ENCODE measurements at places on chromosomes 5 and 9.

DNA sequence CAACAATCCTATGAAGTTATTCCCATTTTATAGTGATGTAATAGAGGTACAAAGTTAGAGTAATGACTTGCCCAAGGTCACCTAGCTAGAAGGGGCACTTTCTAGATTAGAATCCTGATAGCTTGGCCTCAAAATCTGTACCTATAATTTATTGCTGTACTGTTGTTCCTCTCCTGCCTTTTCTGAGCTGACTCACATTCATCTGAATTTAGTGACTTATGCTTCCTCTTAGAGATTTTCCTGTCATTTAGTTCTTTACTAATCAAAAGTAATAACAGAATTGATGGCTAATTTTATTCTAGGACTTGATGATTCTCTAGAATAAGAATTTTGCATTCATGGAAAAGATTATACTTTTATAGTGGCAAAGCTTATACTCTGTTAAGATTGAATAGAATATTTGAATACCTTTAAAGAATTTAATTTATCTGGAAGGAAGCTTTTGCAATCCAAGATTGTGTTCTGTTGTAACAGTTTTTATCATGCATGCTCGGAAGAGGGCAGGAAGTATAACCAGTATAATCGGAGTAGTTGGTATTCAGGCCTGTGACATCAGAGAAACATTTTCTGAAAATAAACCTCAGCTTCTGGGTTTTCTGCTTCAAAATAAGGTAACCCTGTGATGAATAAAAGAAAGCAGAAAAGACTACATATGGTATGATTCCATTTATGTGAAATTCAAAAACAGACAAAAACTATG is 21.3 kb downstream of the CYSTM1 start:
- DNase-seq = no peak

- no peak for DNase-seq
These were observed 93.8 kb downstream of the TMEM215 start for GRCh38 chr9:32877103-32877502.

DNA sequence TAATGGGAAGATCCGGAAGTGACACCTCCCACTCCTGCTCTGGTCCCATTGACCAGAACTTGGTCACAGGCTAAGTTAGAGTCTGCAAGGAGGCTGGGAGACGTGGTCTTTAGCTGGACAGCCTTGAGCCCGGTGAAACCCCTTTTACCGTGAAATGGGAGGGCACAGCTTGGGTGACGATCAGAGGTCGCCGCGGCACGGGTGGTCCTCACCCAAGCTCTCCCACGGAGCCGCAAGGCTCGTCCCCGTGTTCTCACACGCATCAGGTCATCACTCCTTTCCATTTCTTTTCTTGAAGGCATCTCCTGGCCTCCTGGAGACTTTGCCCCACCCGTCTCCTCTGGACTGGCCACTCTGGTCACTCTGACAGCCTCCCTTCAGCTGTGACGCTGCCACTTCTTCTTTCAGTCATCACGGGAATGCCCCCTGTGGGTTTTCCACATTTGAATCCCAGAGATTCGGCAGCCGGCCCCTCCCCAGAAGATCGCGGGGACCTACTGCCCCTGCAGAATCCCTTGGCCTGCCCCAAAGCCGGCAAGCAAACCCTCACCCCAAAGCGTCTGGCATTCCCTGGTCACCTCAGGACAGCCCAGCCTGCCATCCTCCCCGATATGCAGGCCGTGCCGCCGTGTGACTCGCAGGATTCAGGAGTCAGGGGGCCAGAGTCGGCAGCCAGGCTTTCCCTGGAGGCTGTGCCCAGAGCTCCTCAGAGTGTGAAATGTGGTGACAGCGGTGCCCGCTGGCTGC is 18.9 kb upstream of the EGFL7 start:
- DNase-seq = no peak

GRCh38 chr9:36074870-36075532 is 38.3 kb downstream of the RECK start:
- no peak for DNase-seq

DNA sequence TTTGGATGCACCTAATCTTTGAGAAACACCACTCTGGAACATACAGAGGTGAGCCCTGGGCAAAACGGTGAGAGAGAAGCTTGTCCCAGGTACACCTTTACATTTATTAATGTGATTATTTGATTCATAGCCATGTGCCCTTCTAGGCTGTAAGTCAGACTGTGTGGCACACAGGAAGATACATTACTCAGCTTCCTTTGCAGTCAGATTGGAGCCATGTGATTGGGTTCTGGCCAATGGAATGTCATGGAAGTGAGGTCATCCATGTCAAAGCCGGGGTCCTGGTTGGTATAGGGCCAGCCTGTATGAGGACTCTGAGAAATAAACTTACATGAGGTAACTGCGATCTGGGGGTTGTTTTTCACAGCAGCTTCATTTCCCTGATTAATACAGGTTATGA is 106.8 kb upstream of the CD180 start:
- no peak for DNase-seq

GRCh38 chr9:107943901-107944300 is 454.3 kb upstream of the KLF4 start:
- no peak for DNase-seq

GRCh38 chr9:137499858-137500661 is 40.9 kb upstream of the NSMF start:
- no peak for DNase-seq

DNA sequence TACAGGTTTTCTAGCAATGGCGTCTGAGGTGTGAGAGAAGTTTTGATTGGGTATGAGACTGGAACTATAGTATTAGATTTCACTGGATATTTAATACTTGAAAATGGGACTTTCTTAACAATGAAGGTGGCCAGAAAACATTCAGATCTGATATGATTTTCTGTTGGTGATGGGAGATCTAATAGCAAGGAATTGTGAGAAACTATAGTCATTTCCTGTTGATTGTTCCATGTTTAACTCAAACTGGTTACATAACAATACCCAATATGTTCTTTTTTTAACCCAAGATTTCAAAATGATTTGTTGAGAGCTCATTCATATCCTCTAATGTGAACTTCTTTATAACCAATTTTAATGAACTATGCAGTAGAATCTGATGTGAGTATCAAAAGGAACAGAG is 793.2 kb upstream of the RGMB start:
- DNase-seq = no peak

DNA sequence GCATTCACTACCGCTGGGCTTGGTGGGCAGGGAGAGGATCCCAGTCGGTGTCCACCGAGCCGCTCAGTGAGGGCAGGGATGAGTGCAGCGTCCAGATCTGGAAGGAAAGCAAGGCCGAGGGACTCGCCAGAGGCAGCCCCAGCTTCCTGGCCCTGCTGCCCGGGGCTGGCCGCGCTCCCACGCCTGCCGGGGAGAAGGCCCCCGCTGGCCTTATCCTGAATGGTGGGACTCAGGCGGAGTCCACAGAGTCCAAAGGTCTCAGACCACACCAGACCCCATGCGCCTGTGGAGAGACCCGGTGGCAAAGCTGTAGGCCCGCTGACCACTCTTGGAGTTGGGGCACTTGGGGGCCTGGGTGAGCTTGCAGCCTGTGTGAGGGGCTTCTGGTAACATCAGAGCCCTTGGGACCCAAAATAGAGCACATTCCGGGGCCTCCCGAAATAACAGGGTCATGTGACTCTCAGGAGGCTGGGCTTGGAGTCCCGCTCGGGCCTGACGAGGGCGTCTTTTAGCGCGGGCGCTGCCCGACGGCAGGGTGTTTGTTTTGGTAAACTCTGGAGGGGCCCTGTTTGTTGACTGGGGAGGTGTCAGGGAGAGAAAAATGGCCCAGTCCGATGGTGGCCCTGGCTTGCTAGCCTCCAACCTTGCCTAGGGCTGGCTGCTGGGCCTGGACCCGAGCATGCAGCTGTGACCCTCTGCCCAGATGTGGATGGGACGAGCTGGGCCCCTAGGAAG is 2.8 kb downstream of the RXRA start:
- no peak for DNase-seq

- no peak for DNase-seq
These were observed 11.4 kb upstream of the ENG start for GRCh38 chr9:127865645-127866464.

DNA sequence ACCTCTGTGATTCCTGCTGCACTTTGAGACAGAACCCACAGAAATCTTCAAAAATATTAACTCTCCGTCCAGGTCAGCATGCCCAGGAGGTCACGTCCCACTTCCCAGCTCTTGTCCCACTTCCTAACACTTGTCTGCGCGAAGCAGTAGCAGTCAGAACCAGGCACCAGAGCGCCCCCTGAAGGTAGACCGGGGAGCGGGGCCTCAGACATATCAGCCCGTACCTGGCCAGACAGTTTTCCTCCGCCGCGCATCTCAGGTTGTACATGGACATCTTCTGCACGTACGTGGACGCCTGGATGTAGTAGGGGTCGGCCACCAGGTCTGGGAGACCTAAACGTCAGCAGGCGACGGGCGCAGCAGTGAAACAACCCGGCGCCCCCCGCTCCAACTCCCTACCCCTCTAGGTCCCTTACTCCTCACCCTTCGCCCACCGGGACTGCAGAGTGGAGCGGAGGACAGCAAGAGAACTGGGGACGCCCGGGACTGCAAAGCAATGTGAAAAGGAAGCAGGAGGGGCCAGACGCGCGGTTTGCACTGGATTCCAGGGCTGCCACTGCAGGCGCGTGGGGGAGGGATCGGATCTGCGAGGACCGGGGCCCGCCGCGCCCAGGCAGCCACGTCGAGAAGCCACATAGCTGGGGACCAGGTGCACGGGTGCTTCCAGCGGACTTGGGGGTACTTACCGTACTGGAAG is 1.2 kb downstream of the LOX start:
- no peak for DNase-seq

GRCh38 chr5:92561411-92561959 is 1019.5 kb downstream of the NR2F1-AS1 start:
- no peak for DNase-seq

DNA sequence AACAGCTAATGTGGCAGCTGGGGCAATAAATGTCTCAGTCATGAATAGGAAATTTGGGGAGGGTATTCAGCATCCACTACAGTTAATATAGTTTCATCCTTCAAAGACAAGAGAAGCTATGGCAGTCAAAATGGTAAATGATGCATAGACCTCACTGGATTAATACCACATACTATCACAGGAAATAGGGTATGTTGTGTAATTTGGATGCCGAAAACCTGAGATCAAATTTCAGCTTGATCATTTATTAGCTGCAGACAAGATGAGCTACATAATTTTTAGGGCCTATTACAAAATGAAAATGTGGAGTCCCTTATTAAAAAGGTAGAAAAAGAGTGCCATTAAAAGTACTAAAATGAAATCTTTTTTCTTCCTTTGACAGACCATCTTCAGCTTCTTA is 112.6 kb upstream of the MTAP start:
- no peak for DNase-seq

- no peak for DNase-seq
These were observed 1.1 kb upstream of the CEP72 start for GRCh38 chr5:610744-611730.

DNA sequence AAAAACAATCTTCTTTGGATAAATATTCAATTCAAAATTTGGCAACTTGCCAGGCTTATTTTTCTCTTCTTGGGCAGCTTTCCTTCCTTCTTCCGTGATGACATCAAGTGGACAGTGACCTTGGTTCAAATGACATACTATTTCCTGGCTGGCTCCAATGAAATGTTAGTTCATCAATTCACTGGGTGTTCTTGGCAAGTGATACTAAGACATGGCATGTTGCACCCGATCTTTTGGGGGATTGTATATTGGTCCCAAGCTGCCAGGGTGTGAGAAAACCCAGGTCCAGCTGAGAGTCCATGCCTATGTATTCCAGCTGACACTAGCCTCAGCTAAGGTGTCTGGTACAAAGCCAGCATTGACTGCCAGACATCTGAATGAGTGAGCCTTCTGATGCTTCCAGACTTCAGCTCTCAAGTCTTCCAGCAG is 252.9 kb downstream of the MAT2B start:
- no peak for DNase-seq

- DNase-seq = no peak
These were observed 113.2 kb downstream of the JAKMIP2 start for GRCh38 chr5:147669169-147669869.

DNA sequence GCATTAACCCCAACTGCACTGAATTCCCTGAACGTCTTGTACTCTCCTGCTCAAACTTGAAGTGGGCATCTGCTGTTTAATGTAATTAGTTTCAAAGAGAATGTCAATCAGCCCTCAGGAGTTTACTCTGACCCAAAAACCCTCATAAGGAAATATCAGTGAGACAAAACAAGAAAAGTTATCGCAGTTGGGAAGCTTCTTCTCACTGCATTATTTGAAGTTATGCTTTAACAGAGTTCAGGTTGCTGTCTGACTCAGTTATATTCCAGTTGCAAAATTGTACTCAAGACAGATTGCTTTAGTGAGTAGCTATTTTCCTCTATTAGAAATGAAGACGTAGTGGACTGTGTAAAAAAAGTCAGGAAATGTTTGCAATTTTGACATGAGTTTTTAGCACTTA is 52.1 kb downstream of the PPIC start:
- DNase-seq = no peak

GRCh38 chr9:85931495-85931894 is 9.5 kb upstream of the NAA35 start:
- no peak for DNase-seq

GRCh38 chr5:54624805-54625568 is 107.4 kb downstream of the SNX18 start:
- no peak for DNase-seq

DNA sequence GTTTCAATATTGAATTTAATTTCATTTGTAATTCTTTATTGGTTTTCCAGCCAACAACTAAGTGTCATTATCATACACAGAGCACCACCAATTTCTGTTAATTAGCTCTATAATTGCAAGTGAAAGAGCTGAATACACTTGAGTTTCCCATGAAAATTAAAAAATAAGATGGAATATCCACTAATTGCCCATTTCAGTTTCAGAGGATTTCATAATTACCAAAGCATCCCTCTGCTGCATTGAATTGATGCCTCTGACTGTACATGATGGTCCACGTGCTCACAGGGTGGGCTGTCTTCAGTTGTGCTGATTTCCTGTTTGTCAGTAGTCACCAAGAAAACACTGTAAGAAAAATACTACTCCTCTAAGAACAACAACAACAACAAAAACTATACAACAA is 163.8 kb downstream of the CHSY3 start:
- no peak for DNase-seq

DNA sequence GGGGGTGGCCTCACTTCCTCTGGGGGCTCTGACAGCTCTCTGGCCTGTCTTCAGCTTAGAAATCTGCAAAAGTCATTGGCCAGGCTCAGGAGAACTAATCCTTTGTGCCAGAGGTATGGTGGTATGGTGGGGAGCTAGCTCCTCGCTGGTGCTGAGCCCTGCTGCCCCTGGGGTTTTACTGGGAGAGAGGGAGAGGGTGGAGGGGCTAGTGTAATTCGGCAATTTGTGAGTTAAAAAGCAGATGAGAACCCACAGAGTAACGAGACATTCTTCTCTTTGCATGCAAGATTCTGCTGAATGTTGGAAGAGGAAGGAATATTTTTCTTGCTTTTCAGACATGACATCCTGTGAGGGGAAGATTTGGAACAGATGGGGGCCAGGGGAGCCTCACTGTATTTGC is 65.5 kb upstream of the SPRY4 start:
- no peak for DNase-seq

- no peak for DNase-seq
These were observed 74.0 kb upstream of the RXRA start for GRCh38 chr9:134252084-134252830.

GRCh38 chr5:6452622-6453504 is 4.2 kb downstream of the UBE2QL1 start:
- no peak for DNase-seq
